ENCODE measurements at places on chromosomes 4 and X. TPM values are rescaled to one million over a fixed set of nuclear protein-coding genes. Genes with fewer than 3 reads are reported as not detected.

Gene CCKAR
- not detected for total RNA-seq

Gene FAM156A
- total RNA-seq, result 18.4 TPM

Gene SLC2A9
- 10.1 TPM for total RNA-seq

Gene CT45A1
- not detected for total RNA-seq

- no peak overlapping the region for H3K27ac ChIP-seq
- DNase-seq, result no peak
- H3K4me3 ChIP-seq, result no peak overlapping the region
- H3K27me3 ChIP-seq, result no peaks in the 10 kb centered on the region
Measured at GRCh38 chr4:168293386-168293975, 25.1 kb downstream of the DDX60 start.

GRCh38 chr4:89301902-89302301 lies 5.7 kb downstream of the GPRIN3 start:
- no peaks in the 10 kb centered on the region for H3K36me3 ChIP-seq
- peaks cover 7% of the 10 kb centered on the region for H3K4me1 ChIP-seq
- H3K4me3 ChIP-seq, result no peak overlapping the region
- no peak for DNase-seq
- H3K27ac ChIP-seq, result no peak overlapping the region

GRCh38 chr4:3396600-3396999 lies 45.2 kb upstream of the HGFAC start:
- no peaks in the 10 kb centered on the region for H3K27me3 ChIP-seq
- no peak for DNase-seq
- no peak overlapping the region for H3K4me3 ChIP-seq
- H3K36me3 ChIP-seq, result no peaks in the 10 kb centered on the region

DNA sequence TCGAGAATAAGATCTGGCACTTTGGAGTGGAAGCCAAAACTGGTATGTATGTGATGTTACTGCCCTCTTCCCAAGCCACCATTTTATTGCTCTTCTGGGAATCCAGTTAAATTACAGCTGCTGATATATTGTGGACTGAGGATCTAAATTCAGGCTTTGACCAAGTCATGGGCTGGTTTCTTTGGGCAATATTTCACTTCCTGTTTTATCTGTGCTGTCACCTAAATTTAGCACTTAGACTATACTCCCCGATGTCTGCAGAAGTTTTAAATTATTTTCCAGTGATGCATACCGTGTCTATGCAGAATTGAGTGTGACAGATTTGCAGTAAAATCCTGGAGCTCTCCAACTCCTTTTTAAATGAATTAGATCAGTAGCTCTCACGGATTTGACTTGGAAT lies 100.0 kb downstream of the TEX13A start:
- H3K36me3 ChIP-seq, result no peaks in the 10 kb centered on the region
- no peaks in the 10 kb centered on the region for H3K4me1 ChIP-seq
- no peak overlapping the region for H3K27ac ChIP-seq
- no peak for DNase-seq

GRCh38 chr4:181792641-181793040 lies 450.6 kb upstream of the TENM3 start:
- H3K27ac ChIP-seq, result no peak overlapping the region
- no peaks in the 10 kb centered on the region for H3K4me1 ChIP-seq
- H3K36me3 ChIP-seq, result no peaks in the 10 kb centered on the region
- no peak for DNase-seq

DNA sequence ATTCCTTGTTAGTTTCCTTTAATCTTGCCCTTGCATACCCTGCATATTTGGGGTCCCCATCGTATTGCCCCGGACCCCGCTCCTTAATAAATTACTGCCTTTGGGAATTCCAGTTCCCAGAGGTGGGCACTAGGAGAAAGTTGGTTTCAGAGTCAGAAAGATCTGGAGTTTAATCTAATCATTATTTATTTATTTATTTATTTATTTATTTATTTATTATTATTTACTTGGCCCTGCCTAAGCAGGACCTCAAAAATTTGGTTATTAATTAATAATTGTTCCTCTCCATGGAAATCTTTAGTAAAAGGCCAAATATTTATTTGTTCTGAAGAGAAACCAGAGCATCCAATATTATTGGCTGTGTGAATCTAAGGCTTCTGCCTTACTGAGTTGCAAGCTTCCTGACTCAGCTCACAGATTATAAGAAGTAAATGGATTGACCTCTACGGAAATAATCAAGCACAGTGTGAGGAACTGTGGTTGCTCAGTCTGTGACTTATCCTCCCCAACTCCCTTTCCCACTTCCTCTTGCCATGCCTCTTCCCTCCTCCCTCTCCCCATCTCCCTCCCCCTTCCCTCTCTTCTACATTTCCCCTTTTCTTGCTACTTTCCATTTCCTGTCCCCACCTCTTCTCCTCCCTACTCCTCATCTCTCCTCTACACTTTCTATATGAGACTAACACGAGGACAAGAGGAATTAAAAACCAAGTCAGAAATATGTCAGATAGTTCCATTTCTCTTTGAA lies 61.5 kb upstream of the AP1S2 start:
- H3K4me3 ChIP-seq, result no peak overlapping the region
- no peak overlapping the region for H3K27ac ChIP-seq
- H3K27me3 ChIP-seq, result no peaks in the 10 kb centered on the region
- no peaks in the 10 kb centered on the region for H3K36me3 ChIP-seq
- DNase-seq, result no peak

DNA sequence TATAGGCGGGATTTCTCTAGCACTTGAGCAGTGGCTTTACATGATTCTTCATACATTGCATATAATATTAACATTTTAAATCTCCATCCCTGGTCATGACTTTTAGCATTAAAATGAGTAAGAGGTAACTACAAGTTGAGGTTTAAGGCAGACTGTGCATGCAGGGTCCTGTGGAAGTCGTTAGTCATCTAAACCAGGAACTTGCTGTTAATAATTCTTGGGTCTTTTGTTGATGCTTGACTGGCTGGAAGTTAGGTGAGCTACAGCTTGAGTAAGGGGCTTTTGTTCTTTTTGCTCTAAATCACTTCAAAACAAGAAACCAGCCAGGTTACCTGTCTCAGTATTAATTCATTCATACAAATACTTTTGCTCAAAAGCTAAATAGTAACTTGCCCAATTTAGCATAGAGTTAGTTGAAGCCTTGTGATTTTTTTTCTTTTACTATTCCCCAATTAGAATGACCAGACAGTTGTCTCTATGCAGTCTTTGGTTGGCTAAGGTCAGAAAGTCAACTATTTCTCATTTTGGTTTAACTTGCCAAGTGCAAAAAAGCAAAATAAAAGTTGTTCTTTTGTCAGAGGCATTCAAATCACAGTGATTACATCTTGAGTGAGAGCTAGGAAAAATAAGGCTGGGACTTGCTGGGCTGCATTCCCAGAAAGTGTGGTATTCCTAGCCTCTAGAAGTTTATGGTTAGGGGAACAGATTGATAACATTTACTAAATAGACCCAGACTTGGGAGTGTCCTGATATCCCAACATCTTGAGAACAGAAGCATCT lies 516.9 kb downstream of the PDHA2 start:
- no peaks in the 10 kb centered on the region for H3K4me1 ChIP-seq
- no peak for DNase-seq
- H3K27me3 ChIP-seq, result no peaks in the 10 kb centered on the region
- H3K27ac ChIP-seq, result no peak overlapping the region
- H3K36me3 ChIP-seq, result no peaks in the 10 kb centered on the region

DNA sequence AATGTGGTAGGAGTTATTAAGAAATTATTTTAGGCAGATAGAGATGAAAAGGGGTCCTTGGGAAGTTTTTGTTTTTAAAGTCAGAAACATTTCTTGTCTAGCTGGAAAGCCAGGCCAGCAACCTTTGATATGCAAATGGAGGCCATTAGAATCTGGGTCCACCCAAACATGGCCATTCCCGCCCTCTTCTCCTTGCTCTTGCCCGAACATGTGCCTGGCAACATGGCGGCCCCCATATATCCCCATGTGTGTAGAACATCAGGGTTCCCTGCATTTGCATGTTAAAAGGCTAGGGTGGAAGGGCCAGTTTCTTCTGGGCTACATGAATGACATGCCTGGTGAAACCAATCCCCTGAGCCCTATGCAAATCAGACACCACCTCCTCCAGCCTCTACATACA lies 80.7 kb upstream of the PLAC8 start:
- H3K27me3 ChIP-seq, result no peaks in the 10 kb centered on the region
- no peaks in the 10 kb centered on the region for H3K4me1 ChIP-seq
- H3K4me3 ChIP-seq, result no peak overlapping the region
- no peak for DNase-seq
- H3K27ac ChIP-seq, result no peak overlapping the region

DNA sequence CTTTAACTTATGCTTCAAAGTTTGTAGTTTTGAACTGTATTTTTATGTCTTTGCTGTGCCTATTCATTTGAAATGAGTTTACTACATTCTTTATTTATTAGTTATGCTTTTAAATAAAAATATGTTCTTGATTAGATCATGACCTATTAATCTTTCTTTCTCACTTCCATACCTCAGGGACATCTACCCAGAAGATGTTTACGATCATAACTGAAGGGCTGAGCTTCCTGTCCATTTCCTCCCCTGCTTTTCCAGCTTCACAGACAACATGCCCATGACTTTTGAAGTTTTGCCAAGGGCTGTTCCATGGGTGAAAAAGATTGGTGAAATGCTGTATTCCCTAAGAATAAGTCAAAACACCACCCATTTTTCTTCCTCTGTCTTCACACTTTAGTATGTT lies 99.7 kb upstream of the DDIT4L start:
- no peaks in the 10 kb centered on the region for H3K4me1 ChIP-seq
- no peak for DNase-seq
- H3K4me3 ChIP-seq, result no peak overlapping the region
- no peaks in the 10 kb centered on the region for H3K36me3 ChIP-seq
- H3K27me3 ChIP-seq, result no peaks in the 10 kb centered on the region
- H3K27ac ChIP-seq, result no peak overlapping the region

GRCh38 chrX:2450681-2451080 lies 50.1 kb downstream of the DHRSX start:
- no peak overlapping the region for H3K4me3 ChIP-seq
- no peaks in the 10 kb centered on the region for H3K36me3 ChIP-seq
- H3K4me1 ChIP-seq, result peaks cover 4% of the 10 kb centered on the region

DNA sequence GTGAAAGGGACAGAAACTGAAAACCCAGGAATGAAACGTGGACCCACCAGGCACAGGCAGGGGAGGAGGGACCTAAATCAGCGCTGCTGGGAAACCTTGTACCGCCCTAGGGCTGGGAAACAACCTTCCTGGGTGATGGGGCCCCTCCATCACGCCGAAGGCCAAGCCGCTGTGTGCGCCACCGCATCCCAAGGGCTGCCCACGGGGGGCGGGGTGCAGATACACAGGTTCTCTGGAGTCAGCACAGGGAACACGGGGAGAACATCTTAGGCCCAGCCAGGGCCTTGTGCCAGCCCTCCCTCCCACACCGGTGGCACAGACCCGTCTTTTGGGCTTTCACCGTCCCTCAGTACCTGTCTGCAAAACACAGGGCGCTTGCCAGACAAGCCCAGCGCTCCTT lies 13.0 kb downstream of the UVSSA start:
- H3K36me3 ChIP-seq, result no peaks in the 10 kb centered on the region
- H3K27me3 ChIP-seq, result no peaks in the 10 kb centered on the region
- H3K27ac ChIP-seq, result no peak overlapping the region
- DNase-seq, result peak; percentile 34
- peaks cover 9% of the 10 kb centered on the region for H3K4me1 ChIP-seq
- no peak overlapping the region for H3K4me3 ChIP-seq

GRCh38 chr4:29326816-29327215 lies 1393.4 kb upstream of the PCDH7 start:
- no peak overlapping the region for H3K27ac ChIP-seq
- H3K27me3 ChIP-seq, result no peaks in the 10 kb centered on the region
- H3K36me3 ChIP-seq, result no peaks in the 10 kb centered on the region
- no peaks in the 10 kb centered on the region for H3K4me1 ChIP-seq
- H3K4me3 ChIP-seq, result no peak overlapping the region
- DNase-seq, result no peak

DNA sequence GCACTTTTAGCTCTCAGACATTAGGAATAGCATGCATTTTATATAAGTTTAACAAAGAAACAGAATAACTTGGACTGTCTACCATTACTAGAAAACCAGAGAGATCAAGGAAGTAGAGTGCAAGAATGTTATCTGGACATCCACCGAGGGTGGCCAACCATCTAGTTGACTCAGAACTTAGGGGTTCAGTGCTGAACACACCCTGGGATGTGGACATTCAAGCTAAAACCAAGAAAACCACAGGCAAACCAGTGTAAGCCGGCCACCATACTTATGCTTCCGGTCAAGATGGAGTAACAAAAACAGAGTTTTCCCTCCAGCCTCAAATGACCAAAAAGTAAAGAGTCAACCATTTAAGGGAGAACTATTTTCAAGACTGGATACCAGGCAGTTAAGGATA lies 181.4 kb upstream of the MXRA5 start:
- H3K27ac ChIP-seq, result no peak overlapping the region
- no peak for DNase-seq
- H3K36me3 ChIP-seq, result no peaks in the 10 kb centered on the region

GRCh38 chr4:114783215-114783595 lies 184.6 kb downstream of the UGT8 start:
- no peak for DNase-seq
- H3K27me3 ChIP-seq, result no peaks in the 10 kb centered on the region
- no peak overlapping the region for H3K27ac ChIP-seq
- no peaks in the 10 kb centered on the region for H3K36me3 ChIP-seq

DNA sequence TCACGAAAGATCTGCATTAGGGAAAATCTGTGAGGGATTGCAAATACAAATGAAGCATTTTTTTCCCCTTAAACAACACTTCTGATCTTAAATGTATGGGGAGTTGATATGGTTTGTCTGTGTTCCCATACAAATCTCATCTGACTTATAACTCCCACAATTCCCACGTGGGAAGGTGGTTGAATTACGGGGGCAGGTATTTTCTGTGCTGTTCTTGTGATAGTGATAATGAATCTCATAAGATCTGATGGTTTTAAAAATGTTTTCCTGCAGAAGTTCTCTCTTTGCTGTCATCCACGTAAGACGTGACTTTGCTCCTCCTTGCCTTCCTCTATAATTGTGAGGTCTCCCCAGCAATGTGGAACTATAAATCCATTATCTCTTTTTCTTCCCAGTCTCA lies 107.4 kb upstream of the KCNIP4 start:
- DNase-seq, result no peak
- H3K4me1 ChIP-seq, result no peaks in the 10 kb centered on the region
- no peaks in the 10 kb centered on the region for H3K36me3 ChIP-seq
- no peaks in the 10 kb centered on the region for H3K27me3 ChIP-seq

DNA sequence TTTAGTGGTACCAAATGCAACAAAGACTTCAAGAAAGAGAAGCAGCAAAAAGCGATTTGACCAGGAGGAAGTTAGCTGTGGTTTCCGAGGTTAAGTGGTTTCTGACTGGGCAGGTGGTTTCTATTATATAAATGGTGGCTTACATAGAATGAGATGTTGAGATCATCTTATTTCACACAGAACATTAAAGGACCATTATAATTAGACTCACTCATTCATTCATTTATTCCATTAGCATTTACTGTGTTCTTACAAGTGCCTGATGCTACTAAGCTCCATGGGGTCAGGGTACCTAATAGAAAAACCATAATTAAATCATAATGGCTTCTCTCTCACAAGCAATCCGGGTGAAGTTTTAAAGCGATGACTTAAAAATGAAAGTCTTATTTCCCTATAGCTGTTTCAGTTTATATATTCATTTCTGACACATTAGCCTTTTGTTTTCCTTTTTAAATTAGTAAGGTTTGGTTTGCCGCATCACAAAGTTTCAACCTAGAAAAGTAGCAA lies 10.6 kb downstream of the TSPAN6 start:
- no peaks in the 10 kb centered on the region for H3K36me3 ChIP-seq
- no peak overlapping the region for H3K4me3 ChIP-seq
- H3K4me1 ChIP-seq, result no peaks in the 10 kb centered on the region
- no peaks in the 10 kb centered on the region for H3K27me3 ChIP-seq

- no peak overlapping the region for H3K27ac ChIP-seq
- H3K4me1 ChIP-seq, result peaks cover 4% of the 10 kb centered on the region
- H3K27me3 ChIP-seq, result no peaks in the 10 kb centered on the region
Measured at GRCh38 chrX:123223859-123224258, 39.8 kb downstream of the GRIA3 start.
